ENCODE measurements at places on chromosomes 4 and X.

DNA sequence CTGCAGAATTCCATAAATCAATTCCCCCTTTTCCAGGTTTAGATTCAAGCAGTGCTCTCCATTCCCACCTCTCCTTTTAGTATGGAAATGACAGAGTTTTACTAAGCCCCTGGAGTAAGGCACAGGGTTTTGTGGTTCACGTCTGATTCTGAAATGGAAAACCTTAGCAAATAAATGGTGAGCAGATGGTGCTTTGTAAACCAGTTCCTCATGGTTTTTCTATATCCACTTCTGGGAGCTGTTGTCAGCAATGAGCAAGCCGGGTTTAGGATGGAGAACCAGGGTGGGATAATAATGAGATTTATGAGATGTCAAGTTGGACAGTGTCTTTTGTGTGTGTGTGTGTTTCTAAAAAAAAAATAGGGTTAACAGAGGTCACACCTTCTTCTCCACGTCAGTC, 113.8 kb upstream of the RBPJ start:
- DNase-seq = no peak

GRCh38 chr4:53365121-53365485, 758 bp downstream of the SCFD2 start:
- DNase-seq = no peak

DNA sequence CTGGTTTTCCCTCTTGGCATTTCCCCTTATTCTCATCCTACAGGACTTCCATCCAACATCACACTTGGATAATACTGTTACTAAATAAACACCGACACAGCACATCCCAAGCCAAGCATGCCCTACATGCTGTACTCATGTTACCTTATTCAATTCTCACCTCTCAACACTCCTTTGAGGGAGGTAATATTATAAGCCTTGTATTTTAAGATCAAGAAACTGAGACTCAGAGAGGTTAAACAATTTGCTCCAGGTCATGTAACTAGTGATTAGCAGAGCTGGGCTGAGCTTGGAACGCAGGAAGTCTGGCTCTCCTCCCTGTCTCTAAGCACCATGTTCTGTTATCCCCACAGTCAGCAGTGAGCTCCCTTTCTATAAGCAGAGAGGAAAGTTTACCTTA, 333.6 kb upstream of the IGFBP7 start:
- no peak for DNase-seq

GRCh38 chr4:13143222-13144070, 340.7 kb downstream of the RAB28 start:
- DNase-seq = no peak

GRCh38 chrX:9871701-9872268, 85.6 kb downstream of the SHROOM2 start:
- DNase-seq = no peak

DNA sequence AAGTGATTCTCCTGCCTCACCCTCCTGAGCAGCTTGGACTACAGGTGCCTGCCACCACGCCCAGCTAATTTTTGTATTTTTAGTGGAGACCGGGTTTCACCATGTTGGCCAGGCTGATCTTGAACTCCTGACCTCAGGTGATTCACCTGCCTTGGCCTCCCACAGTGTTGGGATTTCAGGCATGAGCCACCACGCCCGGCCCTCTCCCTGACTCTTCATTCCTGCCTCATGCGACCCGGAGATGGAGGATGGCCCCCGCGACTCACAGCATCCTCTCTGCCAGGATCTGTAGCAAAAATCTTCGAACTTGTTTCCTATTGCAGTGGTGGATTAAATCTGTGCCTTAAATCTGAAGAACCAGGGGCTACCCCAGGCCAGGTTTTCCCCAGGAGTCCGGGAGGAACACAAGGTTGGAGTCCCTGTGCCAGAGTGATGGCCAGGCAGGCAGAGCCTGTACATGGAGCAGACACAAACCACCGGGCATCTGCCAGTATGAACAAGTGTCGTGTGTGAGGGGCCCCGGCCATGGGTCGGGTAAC, 11.5 kb downstream of the CPLX1 start:
- no peak for DNase-seq

- DNase-seq = no peak
Observed at GRCh38 chr4:13888112-13888511, 260.6 kb upstream of the BOD1L1 start.

DNA sequence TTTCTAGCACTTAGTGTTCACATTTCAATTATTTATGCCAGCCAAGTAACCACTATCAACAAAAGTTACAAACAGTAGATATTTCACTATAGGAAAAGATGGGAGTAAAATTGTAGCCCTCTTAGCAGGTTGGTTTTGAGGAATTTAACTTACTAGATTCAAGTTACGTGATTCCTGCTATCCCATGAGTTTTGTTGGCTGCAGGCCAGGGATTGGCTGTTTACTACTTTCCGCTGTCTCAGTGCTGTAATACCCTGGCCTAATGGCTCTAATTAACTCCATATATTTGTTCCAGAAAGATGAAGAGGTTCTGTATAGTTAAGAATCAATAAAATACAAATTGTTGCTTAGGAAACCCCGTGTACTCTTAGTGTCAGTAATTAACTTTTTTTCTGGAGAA, 55.5 kb upstream of the MAGED1 start:
- DNase-seq = no peak

DNA sequence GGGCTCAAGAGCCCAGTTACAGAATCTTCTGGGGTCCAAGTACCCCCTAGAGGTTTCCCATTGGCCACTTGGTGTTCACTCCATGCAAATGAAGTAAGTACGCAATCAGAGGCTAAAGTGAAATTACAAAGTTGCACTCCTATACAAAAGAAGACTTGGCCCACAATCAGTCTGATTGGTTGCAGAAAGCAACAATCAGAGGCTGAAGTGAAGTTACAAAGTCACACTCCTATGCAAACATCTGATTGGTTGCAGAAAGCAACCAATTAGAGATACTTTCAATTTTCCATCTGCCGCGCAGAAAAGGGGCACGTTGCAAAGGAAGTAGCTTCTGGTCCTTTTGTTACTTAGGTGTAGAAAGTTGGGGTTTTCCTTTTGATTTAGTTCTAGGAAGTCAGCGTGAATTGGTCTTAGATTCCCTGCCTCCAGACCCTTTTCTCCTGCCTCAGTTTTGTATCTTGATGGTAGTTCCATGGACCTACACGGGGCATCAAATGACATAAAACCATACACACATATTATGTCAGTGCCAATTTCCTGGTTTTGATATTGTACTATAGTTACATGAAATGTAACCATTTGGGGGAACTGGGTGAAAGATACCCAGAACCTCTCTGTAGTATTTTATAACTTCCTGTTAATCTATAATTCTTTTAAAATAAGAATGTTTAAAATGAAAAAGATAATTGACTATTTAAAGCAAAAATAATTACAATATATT, 12.4 kb upstream of the PIN4 start:
- DNase-seq = no peak

DNA sequence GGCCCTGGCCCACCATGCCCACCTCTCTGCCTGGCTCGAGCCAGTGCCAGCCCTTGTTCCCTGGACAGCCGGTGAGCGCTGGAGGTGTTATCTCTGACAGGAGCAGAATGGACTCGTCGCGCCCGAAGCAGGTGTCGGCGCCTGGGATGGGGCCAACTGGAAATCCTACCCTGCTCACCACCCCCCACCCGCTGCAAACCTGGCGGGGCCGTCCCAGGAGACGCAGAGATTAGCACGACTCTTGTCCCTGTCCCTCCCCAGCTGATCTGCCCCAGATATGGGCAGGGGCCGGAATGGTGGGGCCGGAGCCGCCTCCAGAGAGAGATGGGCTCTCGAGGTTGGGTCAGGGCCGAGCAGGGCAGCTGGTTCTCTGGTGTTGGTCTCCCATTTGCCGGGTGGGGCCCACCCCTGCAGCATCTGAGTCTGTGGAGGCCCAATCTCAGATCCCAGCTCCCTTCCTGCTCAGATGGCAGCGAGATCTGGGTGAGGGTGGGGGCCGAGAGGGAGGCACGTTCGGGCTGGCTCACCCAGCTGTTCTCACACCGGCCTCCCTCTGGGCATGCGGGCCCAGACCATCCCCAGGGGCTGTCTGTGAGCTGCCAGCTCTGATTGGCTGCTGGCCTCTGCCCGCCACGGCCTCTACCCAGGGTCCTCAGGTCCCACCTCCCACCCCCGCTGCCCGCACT, 20.1 kb upstream of the FGFR3 start:
- DNase-seq = no peak

GRCh38 chr4:143667461-143667860, 33.0 kb downstream of the FREM3 start:
- no peak for DNase-seq

DNA sequence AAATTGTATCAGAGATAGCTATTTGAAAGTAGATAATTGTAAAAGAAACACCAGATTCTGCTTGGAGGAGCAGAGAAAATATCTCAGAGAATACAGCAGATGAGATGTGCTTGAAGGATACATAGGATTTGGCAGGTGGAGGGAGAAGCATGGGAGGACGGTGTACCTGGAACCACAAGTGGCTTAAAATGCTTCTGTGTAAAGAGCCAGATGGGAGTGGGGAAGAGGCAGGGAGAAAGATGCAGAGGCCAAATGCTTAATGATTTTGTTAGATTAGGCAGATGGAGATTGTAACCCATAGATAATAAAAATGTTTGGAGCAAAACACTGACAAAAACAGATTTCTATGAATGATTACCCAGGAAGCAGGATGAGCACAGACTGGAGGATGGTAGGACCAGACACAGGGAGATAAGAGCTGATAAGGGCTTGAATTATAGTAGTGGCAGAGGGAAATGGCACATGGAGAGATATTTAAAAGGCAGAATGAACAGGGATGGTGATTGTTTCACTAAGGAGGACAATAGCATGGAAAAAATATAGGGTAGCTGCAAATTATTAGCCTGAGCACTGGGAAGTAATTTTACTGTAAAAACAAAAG, 145.7 kb upstream of the TBC1D9 start:
- DNase-seq = no peak

DNA sequence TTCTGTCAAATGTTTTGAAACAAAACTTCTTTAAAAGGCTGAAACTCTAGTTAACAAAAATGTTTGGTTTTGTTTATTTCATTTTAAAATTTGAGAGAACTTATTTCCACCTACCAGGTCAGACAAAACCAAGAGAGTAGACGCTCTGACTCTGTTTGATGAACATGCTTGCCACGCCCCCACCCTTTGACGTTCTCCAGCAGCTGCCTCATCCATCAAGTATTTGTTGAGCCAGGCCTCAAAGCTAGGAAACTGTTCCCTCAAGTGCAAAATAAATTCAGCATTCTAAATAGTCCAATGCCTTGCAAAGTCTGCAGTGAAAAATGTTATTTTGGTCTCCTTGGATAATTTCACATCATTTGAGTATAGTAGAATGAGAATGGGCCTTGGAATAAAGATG, 121.6 kb downstream of the GUCY2F start:
- DNase-seq = no peak

DNA sequence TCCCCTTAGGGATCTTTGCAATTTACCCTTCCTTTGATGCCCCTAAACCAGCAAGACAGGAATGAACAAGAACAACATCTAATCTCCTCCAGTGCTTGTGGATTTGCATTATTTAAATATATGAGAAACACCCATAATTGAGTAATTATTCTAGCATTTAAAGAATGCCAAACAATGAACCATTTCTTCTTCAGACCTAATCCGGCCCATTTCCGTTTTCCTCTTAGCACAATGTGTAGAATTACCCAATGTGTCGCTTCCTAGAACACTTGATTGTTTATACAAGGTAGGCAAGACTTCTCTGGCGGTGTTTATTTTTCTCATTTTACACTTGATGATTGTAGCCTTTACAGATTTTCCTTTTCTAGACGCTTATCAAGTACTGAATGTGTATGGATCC, 43.5 kb downstream of the CLDN34 start:
- DNase-seq = no peak

DNA sequence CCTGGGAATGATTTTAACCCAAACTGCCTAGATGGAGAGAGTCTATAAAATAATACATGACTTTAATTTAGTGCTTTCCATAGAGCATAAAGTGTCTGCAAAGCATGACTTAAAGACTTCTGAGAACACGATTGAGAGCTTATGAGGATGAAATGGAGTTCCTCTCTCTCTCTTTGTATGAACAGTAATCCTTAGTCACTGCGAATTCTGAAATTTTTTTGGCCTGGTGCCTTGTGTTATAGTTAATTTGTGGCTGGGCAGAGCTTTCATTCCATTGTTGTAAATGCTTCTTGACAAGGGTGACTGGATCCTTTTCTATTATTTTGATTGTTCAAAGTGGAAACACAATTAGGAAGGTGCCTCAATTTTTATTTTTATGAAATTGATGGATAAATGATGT, 179.5 kb downstream of the CEP135 start:
- no peak for DNase-seq

- no peak for DNase-seq
Observed at GRCh38 chrX:118530219-118530911, 34.8 kb downstream of the DOCK11 start.

DNA sequence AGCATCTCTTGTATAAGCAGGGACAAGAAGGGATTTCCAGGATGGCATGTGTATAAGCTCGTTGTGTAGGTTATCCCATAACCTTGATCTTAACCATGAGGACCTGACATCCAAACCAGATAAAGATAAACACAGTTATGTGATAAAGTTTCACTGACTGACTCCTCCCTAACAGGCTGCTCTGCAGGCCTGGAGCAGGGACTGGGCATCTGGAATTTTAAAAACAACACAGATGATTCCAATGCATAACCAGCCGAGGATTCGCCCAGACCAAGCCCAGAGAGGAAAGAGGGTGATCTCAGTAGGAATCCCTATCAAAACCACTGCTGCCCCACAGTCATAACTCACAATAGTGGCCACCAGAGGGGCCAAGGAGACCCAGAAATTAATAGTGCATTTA, 22.7 kb downstream of the KLF3 start:
- no peak for DNase-seq

DNA sequence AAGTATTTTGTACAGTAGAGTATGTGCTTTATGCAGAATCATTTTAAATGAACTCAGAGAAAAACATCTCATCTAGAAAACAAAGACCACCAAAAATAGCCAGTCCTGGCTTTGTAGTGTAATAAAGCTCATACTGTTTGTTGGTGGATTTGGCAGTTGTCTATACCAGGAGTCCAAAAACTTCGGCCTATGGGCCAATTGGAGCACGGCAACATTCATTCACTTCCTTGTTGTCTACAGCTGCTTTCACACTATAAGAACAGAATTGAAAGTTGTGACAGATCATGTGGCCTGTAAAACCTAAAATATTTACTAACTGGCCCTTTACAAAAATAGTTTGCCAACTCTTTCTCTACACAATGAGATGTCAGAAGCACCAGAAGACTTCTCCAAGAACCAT, 5.3 kb downstream of the FBXW7 start:
- no peak for DNase-seq

GRCh38 chrX:48579259-48579658, 5.0 kb downstream of the RBM3 start:
- no peak for DNase-seq

DNA sequence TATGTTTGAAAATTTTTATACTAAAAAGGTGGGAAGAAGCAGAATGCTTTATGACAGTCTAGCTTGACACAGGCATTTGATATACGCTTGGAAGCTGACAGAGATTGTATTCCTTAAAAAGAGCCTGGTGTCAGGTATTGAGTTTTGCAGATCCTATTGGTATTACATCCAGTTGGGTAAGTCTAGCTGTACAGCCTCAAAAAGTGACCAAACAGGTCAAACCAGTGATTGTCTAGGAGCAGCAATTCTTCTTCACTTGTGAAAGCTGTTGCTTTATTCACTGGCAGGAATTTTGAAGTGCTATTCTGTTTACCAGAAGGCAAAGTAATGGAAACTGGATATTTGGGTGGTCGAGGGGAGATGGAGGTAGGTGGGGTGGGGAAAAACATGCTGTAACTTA, 77.5 kb downstream of the UCHL1 start:
- DNase-seq = no peak

GRCh38 chr4:23876418-23877089, 13.3 kb downstream of the PPARGC1A start:
- DNase-seq = no peak

GRCh38 chr4:8817813-8818062, 53.9 kb downstream of the HMX1 start:
- no peak for DNase-seq
